Naive thymus-derived CD4-positive, alpha-beta T cell (primary cell): ENCODE measurements at places on chromosomes 11 and 22. TPM values are rescaled to one million over a fixed set of nuclear protein-coding genes. Genes with fewer than 3 reads are reported as not detected.

Gene MMP1
- not detected for polyA plus RNA-seq

Gene CASP4
- 75.1 TPM for polyA plus RNA-seq

Gene DNAJB13
- polyA plus RNA-seq: 0.45 TPM

Gene TSPAN18
- 21.7 TPM for polyA plus RNA-seq

Gene POU2AF1
- polyA plus RNA-seq: 0.53 TPM

Gene FERMT3
- 119 TPM for polyA plus RNA-seq

Gene ANKK1
- polyA plus RNA-seq: 0.61 TPM

Gene OR5AN1
- not detected for polyA plus RNA-seq

Gene CD6
- 195 TPM for polyA plus RNA-seq

Gene GRAP2
- polyA plus RNA-seq: 55.2 TPM

Gene B3GAT1
- not detected for polyA plus RNA-seq

Gene LDHAL6A
- polyA plus RNA-seq: 0.37 TPM

Gene MTMR2
- 7.2 TPM for polyA plus RNA-seq

Gene DDTL
- 2.3 TPM for polyA plus RNA-seq

Gene RTN4RL2
- 0.44 TPM for polyA plus RNA-seq

Gene RANGAP1
- polyA plus RNA-seq: 22.8 TPM

Gene GPR83
- polyA plus RNA-seq: 0.08 TPM

Gene FXYD2
- polyA plus RNA-seq: 25.6 TPM

Gene FGF19
- not detected for polyA plus RNA-seq

Gene GPHA2
- not detected for polyA plus RNA-seq

Gene IGLL1
- polyA plus RNA-seq: not detected
